Stimulated activated CD8-positive, alpha-beta memory T cell treated with anti-CD3 and anti-CD28 coated beads, Interleukin-4, amount 100 ng/mL, for 48 hours (primary cell): ENCODE measurements at places on chromosomes 12 and 14.

DNA sequence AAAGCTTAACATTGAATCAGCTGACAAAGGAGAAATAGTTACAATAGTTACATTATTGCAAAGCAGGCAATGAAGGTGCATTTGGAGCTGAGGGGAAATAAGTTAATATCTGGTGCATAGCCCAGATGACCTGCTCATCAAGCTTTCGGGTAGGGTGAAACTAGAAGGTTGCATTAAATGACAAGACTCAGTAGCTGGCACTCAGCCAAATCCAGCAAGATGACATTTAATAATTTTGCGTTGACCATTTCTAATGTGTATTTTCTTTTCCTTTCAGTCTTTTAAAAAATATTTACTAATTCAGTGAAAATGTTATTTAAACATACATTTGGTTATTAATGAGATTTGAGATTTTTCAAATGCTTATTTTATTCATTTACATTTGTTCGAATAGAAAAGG lies 188.6 kb downstream of the SLC5A8 start:
- no peak for DNase-seq

GRCh38 chr12:115443351-115443938 lies 759.5 kb upstream of the TBX3 start:
- no peak for DNase-seq

DNA sequence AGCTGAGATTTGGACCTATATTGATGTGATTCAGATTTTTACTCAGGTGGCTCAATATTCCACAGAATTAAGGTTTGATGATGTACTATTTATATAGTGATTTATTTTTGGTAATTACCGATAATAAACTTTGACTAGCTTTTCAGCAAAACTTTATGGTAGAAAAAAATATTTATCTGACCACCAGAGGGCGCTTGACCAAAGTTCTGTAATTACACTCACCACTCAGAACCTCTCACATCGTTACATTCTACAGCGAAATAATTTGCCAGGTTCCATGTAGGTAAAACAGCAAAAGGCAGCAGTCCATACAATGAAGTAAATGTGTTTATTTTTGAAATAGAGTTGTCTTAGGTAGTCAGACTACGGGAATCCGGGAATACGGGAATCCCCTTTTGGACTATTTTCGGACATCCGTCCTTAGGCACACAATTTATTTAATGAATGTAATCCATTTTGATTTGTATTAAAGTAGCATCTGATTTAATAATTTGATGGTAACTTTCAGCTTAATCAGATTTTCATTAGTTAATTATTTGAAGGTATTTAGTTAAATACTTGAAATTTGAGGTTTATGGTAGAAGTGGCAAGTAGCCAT lies 143.0 kb upstream of the DDHD1 start:
- DNase-seq = no peak

DNA sequence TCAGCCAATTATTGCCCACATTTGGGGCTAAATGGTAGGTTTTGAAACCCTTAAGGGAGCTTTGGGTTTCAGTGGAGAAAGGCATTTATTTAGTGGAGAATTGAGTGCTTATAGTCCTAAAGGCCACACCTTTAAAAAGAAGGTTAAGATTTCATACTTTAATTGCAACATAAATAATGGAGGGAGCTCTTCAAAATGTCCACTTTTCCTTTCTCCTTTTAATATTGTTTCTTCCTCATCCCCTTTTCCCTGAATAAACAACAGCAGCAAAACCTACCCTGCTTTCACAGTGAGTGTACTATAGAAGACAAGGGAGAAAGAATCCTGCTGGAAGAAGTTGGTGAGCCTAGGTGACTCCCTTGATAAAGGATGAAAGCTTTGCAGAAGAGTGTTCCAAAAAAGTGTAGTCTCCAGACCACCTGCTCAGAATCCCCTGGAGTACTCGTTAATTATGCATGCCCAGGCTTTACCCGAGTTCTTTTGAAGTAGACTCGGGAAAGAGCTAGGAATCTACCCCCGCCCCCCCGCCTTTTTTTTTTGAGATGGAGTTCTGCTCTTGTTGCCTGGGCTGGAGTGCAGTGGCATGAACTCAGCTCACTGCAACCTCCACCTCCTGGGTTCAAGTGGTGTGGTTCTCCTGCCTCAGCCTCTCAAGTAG lies 11.5 kb upstream of the EID3 start:
- no peak for DNase-seq

GRCh38 chr12:104354167-104354867 lies 50.8 kb downstream of the EID3 start:
- DNase-seq = no peak

- DNase-seq = no peak
Observed at GRCh38 chr14:104895786-104896661, 28.7 kb upstream of the PLD4 start.

GRCh38 chr14:98808494-98809407 lies 463.2 kb downstream of the BCL11B start:
- no peak for DNase-seq

DNA sequence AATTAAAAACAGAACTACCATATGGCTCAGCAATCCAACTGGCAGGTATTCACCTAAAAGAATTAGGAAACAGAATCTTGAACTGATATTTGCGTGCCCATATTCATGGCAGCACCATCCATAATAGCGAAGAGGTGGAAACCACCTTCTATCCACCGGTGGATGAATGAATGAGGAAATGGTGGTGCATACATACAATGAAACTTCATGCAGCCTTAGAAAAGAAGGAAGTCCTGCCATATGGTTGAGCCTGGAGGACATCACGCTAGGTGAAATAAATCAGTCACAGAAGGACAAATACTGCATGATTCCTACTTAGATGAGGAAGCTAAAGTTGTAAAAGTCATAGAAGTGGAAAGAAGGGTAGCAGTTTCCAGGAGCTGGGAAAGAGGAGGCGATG lies 6.6 kb downstream of the TCL1A start:
- DNase-seq = no peak

- no peak for DNase-seq
Observed at GRCh38 chr14:53113989-53114388, 39.1 kb downstream of the DDHD1 start.

- no peak for DNase-seq
Observed at GRCh38 chr14:94113490-94113889, 3.0 kb downstream of the IFI27 start.

GRCh38 chr14:52332269-52332668 lies 18.2 kb downstream of the PTGER2 start:
- DNase-seq = no peak

- peak; percentile 77 for DNase-seq
Observed at GRCh38 chr14:99389174-99389826, 91.4 kb downstream of the SETD3 start.

GRCh38 chr12:128606051-128606450 lies 217.7 kb downstream of the SLC15A4 start:
- no peak for DNase-seq

GRCh38 chr12:6311822-6312528 lies 1.5 kb downstream of the PLEKHG6 start:
- no peak for DNase-seq

DNA sequence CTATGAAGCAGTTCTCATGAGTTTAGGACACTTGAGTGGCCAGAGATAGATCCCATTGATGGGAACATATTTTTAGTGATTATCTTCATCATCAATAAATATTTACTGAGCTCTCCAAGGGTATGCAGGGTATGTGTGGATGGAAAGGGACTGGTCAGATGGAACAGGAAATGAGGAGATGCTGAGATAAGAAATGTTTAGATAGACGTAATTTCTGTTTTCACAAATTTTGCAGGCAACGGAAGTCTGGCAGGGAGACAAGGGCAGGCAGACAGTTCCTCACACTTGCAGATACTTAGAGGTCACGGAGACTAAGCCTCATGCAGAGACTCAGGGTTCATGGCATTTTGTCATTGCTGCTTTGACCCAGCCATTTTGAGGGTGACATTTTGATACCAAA lies 24.3 kb downstream of the BCL2L14 start:
- DNase-seq = no peak

- no peak for DNase-seq
Observed at GRCh38 chr14:92441751-92442504, 71.7 kb upstream of the RIN3 start.

GRCh38 chr12:56776654-56777053 lies 13.5 kb downstream of the HSD17B6 start:
- DNase-seq = no peak

GRCh38 chr12:55652352-55652751 lies 15.7 kb downstream of the OR10P1 start:
- DNase-seq = peak; percentile 39

GRCh38 chr12:127209318-127209717 lies 1057.7 kb upstream of the TMEM132C start:
- DNase-seq = no peak

GRCh38 chr12:122753319-122753650 lies 661 bp downstream of the DENR start:
- no peak for DNase-seq

GRCh38 chr14:45177076-45177475 lies 41.3 kb downstream of the FANCM start:
- no peak for DNase-seq

DNA sequence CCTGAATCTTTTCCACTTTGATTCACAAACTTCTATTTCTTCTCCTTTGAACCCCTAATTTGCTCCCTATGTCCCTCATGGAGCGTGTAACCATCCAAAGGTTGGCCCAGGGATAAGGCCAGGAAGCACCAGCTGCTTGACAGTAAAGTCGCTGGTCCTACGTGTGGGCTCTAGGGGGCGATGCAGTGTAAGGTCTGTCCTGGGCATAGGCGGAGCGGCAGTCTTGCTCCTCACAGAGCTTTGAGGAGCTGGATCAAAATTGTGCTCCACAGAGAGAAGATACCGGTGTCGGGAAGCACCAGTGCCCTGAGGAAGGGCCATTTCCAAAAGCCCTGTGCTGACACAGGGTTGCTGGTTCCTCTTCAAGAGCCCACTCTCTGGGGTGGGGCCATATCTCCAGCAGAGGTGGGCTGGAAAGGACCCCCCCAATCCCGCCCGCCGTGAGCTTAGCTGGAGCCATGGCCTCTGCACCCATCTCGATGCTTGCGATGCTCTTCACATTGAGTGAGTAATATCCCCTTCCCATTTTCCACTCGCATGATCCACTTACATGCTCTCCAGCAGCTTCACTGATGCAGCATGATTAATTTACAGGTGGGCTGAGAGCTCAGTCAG lies 49.9 kb upstream of the OR4E1 start:
- DNase-seq = peak; percentile 54

- no peak for DNase-seq
Observed at GRCh38 chr12:122009741-122010140, 11.9 kb upstream of the BCL7A start.

DNA sequence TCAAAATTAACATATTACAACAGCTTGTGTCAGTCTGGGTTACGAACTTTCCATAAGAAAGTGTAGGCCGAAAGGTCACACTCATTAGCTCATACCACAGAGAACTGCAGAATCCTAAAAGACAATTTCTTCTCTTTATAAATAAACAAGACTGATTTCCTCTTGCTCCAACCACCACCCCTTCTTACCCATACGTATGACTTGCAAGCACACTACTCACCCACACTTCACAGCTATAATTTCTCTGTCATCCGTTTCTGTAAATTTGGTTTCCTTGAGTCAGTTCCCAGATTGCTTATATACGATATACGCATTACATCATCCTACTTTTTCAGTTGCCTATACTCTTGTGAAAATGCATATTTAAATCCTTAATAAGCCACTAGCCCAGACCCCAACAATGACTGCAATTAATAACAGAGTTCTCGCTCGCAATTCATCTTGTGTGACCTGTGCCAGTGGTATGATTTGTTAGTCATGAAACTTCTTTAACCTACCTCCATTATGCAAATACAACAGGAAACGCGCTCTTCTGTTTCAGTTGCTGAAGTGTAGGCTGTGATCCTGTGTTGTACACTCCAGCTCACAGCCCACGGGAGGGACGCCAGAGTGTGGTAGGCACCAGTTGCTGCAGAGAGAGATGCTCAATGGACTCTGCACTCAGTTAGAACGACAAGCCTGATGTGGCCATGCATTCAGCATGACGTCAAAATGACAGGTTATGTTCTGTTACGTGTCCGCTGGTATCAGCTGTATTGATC lies 417.6 kb downstream of the PDZRN4 start:
- DNase-seq = no peak

- DNase-seq = no peak
Observed at GRCh38 chr14:79513446-79513845, 697.9 kb downstream of the DIO2 start.

DNA sequence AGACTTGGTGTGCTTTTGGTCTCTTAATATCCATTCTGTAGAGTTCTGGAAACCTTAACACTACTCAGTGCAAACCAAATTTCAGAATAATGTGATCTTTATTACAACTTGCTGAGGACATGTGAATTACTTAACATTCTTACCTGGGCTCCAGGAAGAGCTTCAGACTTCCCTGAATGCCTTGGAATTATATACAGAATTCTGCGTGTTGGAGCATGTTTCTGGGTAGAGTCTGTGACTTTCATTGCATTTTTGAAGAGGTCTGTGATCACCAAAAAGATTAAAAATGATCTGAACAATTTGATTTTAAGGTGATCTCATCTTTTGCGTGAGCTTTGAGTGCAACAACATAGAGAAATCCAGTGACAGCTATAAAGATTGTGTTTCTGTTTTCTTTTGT lies 35.4 kb downstream of the ZDHHC17 start:
- DNase-seq = no peak

DNA sequence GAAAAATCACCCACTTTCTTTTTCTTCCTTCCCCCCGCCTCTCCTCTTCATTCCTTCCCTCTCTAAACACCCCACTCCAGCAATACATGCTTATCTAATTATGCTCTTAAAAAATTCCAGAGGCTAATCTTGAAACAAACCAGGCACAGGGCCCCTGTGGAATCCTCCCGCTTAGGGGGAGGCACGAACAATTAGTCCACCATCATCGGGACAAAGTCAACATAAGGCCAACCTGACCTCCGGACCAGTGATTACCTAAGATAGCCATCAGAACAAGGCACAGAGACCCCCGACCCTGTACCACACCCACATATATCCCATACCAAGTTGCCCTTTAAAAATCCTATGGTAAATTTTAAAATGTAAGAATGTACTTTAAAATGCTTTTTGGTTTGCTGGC lies 47.1 kb downstream of the KIF21A start:
- no peak for DNase-seq

GRCh38 chr12:70290116-70290515 lies 46.9 kb downstream of the CNOT2 start:
- DNase-seq = no peak

DNA sequence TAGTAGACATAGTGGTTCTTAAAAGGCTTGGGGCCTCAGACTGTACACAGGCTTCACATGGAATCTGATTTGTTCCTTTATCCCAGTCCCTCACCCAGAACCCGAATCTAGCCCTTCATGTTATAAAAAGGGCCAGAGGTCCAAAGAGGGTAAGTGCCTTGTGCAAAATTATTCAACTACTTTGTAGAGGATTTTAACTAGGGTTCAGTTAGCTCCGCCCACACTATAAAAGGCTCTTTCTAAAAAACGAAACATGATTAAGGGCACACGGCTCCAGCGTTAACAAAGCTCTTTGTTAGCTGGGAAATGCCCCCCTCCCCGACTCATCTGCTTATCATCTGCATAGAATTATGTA lies 3.2 kb upstream of the SOCS2 start:
- no peak for DNase-seq

- DNase-seq = no peak
Observed at GRCh38 chr12:71183018-71183417, 25.2 kb upstream of the TSPAN8 start.

- no peak for DNase-seq
Observed at GRCh38 chr14:30706704-30707103, 84.6 kb downstream of the SCFD1 start.

GRCh38 chr14:53032838-53033390 lies 82.1 kb upstream of the FERMT2 start:
- no peak for DNase-seq
